ENCODE measurements at places on chromosomes 6 and 20.
A peak's percentile ranks its signal among the peaks of the same experiment; 100 is the strongest.

DNA sequence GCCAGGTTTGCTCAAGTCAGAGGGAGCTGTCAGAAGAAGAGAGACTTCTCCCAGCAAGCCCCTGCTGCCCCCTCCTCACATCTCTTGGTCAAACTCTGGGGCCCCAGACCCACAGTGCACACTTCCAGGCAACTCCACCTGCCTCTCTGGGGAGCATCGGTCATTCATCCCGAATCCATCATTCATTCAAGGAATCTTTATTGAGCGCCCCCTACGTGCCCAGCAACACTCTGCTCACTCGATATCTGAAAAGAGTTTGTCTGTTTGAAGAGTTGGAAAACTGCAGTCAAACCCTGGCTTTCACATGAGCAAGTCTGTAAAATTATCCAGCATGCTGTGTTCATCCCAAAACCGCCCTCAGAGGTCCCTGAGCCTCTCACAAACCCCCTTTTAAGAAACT lies 66.2 kb downstream of the PRR18 start:
- no peak for DNase-seq

GRCh38 chr20:63864545-63864977 lies 509 bp upstream of the TPD52L2 start:
- DNase-seq = no peak

DNA sequence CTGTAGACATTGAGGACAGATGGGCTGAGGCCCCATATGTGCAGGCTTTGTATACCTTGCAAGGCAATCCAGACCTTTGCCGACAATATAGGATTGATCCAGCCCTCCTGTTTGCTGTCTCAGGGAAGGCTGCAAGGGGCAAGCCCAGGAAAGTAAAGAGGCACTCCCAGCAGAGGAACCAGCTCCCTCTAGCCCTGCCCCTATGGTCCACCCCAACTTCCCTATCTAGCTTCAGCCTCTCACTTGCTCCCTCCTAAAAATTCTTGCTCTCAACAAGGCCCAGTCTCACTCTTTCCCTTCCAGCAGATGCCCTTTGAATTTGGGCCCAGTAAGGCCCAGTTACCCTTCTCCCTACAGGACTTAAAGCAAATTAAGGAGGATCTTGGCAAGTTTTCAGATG lies 92.6 kb downstream of the JARID2 start:
- peak; percentile 70 for DNase-seq

DNA sequence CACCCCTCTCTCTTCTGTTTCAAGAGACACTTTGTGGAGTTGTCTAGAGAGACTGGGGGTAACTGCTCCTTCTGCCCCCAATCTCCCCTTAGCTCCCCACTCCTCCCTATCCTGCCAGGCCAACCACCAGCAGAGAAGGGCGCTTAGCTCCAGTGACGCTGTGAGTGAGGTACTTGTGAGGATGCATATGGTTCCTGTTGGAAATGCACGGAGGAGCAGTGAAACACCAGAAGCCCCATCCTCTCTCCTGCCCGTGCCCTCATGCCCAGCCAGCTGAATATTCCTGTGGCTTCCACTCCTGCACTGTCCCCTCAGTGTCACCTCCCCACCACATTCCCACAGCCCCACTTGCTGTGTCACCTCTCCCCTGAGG lies 11.9 kb downstream of the NT5E start:
- DNase-seq = no peak

GRCh38 chr20:32292548-32292947 lies 15.1 kb downstream of the KIF3B start:
- no peak for DNase-seq

DNA sequence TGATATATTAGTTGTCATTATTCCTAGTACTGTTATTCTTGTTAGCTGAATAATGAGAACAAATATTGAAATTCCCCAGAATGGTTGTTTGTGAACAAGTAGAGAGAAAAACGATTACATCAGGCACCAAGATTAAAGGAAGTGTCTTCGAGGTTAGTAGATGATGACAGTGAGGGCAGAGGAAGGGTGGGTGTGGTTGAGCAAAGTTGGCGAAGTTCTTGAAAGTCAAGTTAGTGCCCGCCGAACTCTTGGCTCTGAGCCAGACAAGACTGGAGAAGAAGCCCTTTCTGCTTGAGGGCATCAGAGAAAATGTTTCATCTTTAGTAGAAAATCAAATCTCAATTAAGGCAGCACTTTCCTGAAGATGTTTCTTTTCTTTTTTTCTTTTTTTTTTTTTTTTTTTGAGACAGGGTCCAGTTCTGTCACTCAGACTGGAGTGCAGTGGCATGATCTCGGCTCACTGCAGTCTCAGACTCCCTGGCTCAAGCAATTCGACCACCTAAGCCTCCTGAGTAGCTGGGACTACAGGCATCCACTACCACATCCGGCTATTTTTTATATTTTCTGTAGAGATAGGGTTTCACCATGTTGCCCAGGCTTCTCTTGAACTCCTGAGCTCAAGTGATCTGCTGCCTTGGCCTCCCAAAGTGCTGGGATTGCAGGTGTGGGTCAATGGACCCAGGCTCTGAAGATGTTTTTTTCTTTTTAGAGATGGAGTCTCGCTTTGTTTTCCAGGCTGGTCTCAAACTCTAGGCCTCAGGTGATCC lies 77.1 kb downstream of the SGK1 start:
- DNase-seq = no peak

GRCh38 chr6:105985098-105985815 lies 100.9 kb upstream of the PRDM1 start:
- no peak for DNase-seq

DNA sequence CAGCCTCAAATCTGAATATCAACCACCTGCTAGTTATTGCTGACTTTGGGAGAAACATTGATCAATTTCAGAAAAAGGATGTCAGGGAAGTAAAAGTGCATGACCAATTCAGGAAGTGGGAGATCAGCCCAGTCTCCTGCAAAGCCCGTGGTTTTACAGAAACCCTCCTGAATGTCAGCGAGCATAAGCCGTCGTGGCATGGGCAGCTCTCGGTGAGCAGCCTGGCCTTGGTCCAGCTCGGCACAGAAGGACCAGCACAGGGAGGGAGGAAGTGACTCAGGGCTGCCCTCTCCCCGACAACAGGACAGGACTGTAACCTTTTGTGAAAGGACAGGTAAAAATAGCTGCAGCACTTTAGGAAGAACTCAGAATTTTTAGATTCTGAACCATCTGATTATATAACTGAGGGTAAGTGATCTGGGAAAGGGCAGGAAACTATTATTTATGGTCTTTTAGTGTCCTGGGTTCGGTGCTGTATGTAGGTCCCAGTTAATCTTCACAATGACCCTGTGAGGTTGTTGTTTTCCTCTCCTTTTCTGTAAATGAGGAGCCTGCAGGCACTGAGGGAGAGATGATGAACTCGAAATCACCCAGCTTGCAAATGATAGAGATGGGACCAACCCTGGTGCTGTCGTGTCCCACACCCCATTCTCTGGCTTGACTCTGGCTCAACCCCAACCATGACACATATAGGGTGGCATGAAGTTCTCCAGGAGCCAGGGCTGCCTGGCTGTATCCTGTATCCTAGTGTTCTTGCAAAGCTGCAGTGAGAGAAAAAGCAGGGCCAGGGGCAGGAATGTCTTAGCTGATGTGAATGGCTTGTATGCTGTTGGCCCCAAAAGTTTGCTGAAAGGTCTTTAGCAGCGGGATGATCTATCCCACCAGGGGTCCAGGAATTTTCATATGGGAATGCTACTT lies 37.6 kb downstream of the NRN1 start:
- no peak for DNase-seq

DNA sequence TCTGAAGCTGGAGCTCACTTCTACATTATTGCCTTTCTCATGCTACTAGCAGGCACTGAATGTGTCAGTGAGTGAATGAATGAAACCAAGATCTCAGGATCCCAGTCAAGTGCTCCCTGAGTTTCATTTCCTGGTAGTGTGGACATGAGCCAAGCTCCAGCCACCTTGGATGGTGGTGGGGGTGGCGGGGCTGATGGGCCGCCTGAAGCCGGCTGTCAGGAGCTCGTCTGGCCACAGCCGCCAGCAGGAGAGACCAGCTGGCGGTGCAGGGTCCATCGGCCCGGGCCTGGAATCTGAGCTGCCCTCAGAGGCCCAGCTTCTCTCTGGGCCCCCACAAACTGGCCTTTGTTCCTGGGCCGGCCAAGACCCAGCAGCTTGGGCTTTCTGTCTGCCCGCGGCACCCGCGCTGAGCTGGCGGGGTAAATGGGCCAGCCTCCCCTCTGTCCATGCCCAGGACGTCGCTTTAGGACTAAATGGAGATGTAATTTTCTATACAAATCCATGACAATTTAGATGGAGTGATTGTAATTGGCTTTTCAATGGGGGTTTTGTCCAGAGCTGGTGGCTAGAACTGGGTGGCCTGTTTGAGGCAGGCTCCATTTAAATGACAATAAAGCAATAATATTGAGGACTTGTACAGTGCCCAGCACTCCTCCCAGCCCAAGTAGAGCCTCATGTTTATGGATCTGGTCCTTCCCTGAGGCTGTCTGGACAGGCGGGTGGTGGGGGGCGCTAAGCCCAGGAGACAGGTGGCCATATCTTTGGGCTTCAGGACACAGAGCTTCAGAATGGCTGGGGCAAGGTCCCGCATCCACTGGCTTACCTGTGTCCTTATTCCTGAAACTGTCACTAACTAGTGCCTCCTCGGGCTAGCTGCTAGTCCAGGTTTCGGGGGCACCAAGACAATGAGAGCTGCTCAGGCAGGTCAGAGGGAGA lies 43.5 kb downstream of the NOL4L start:
- DNase-seq = no peak

GRCh38 chr6:36598326-36598725 lies 4.2 kb downstream of the SRSF3 start:
- DNase-seq = no peak

DNA sequence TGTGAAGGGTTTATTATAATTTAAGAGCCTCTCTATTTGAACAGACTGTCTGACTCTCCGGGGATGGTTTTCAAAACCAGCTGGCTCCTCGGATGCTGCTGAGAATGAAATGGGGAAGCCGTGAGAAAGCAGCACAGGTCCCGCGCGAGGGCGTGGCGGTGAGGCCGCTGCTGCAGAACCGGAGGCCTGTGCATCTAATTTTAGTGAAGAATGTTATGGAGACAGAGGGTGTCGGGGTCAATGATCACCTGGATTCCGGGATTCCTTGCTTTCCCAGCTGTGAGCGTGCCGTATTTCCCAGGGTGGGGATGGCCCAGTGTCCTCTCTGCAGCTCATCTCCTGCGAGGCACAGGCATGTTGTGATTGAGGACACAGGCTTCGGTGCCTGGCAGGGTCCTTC lies 348.0 kb downstream of the CDH4 start:
- DNase-seq = no peak

GRCh38 chr6:70107852-70108629 lies 194.8 kb downstream of the COL9A1 start:
- peak; percentile 57 for DNase-seq

DNA sequence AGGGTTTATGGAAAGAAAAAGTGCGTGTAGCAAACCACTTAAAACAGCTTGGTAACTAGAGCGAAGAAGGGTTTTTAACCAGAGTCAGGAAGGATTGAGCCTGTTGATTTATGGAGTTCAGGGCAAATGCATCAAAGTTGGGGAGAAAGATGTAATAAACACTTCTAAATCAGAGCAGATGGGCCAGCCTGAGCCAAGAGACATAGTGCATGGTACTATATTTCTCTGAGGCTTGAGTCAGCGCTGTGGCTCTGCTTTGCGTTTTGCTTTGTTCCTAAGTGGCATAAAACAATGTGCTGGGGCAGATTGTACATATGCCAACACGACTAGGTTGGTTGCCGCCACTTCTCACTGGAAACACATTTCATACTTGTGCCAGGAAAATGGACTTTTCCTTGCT lies 111.3 kb downstream of the BCKDHB start:
- no peak for DNase-seq

- no peak for DNase-seq
Observed at GRCh38 chr6:10558565-10558964, 37.4 kb downstream of the GCNT2 start.

- DNase-seq = no peak
Observed at GRCh38 chr6:30145818-30146217, 9.9 kb downstream of the TRIM40 start.

- no peak for DNase-seq
Observed at GRCh38 chr6:37696841-37697662, 631 bp downstream of the MDGA1 start.

GRCh38 chr6:34986845-34987246 lies 97.8 kb downstream of the ANKS1A start:
- DNase-seq = peak; percentile 51

DNA sequence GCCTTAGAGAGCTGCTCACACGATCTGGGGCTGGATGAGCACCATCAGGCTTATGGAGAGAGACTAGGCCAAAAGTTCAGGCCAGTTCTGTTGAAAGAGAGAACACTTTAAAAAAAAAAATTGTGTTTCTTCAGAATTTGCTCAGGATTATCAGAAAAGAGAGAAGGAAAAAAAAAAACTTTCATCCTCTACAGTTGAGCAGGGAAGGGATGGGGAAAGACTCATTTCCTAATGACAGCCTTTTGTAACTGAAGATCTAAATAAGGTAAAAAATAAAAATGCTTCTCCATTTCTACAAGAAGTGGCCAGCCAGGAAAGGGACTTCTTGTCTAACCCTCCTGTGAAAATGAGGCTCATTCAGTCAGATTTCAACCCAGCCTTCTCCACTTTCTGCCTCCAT lies 134.8 kb downstream of the LY86 start:
- DNase-seq = no peak

GRCh38 chr6:109076377-109076776 lies 18.3 kb downstream of the SESN1 start:
- DNase-seq = peak; percentile 17

- DNase-seq = no peak
Observed at GRCh38 chr6:133504761-133505160, 263.6 kb downstream of the EYA4 start.

DNA sequence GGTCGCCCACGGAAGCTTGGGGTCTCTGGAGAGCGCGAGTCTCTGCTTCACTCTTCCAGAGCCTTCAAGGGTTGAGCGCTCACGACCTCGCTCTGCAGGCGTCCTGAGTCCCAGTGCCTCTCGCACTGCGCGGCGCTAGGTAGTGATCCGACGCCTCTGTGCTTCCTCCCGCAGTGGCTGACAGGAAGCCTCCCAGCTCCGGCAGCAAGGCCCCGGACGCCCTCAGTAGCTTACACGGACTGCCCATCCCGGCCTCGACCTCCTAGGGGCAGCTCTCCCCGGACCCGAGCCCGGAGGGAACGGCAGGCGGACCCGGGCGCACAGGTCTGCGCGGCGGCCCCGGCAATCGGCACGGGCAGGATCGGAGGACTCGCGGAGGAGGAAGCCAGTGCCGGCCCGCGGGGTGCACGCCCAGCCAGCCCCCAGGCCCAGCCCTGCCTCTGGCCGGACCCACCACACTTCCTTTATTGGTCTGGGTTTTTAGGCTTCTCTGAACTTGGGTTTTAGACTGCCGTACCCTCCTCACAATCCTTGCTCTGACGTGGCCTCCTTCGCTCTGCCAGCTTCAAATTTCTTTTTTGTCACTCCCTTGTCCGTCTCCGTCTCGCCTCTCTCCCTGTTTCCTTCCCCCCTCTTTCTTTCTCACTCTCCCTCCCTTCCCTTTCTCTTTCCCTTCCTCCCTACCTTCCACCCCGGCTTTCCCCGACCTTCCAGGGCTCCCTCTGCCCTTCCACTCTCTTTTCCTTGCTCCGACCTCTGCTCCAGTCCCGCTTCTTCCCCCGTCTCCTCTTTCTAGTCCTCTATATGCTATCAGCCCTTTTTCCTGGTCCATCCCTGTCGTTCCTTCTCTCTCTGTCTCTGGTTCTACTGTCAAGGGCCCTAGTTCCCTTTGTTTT lies 9.1 kb downstream of the PAX1 start:
- DNase-seq = no peak

Data from NCI-H1694 (cell line).